ENCODE measurements at places on chromosomes 3 and 15.

- DNase-seq, result no peak
Measured at GRCh38 chr3:11085093-11085840, 69.0 kb upstream of the HRH1 start.

GRCh38 chr3:171321559-171322360, 138.4 kb downstream of the TNIK start:
- DNase-seq, result no peak

GRCh38 chr3:186383026-186383993, 21.3 kb upstream of the DGKG start:
- no peak for DNase-seq

DNA sequence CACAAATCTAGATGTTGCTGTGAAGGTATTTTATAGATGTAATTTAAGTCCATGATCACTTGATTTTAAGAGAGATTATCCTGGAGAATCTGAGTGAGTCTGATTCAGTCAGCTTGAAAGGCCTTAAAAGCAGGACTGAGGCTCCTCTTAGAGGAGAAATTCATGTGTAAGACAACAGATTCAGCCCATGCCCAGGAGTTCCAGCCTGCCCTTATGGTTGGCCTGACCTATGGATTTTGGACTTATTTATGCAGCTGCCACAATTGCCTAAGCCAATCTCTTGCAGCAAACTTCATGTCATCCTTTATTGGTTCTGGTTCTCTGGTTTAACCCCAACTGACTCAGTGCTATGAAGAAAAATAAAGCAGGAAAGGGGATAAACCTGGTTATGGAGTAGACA, 296.5 kb upstream of the RASGRP1 start:
- DNase-seq, result no peak

DNA sequence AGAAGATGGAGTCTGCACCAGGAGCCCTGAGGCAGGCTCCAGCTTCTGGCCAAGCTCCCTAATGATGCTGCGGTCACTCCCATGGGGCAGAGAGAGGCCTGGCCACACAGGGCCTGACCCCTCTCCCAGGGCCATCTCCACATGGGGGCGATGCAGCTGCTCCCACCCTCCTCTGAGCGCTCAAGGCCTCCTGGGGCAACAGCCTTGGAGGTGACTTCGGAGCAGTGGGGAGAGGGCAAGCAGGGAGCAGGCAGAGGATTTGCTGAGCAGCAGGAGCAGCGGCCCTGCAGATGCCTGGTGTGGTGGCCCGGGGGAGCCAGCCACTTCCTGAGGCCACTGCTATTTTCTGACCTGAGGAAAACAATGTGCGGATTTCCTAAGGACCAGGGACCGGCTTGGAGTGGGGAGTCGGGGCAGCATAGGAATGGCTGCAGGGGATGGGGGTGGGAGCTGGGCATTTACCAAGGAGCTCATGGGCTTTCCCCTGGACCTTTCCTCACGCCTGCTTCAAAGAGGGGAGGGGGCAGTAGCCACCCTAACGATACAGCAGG, 81.6 kb upstream of the RPL32 start:
- no peak for DNase-seq

- DNase-seq, result no peak
Measured at GRCh38 chr15:100901296-100901695, 17.9 kb upstream of the LRRK1 start.
